ENCODE measurements at places on chromosomes 3 and 15.

- no peak for DNase-seq
Measured at GRCh38 chr15:27268923-27269322, 297.9 kb downstream of the GABRG3 start.

DNA sequence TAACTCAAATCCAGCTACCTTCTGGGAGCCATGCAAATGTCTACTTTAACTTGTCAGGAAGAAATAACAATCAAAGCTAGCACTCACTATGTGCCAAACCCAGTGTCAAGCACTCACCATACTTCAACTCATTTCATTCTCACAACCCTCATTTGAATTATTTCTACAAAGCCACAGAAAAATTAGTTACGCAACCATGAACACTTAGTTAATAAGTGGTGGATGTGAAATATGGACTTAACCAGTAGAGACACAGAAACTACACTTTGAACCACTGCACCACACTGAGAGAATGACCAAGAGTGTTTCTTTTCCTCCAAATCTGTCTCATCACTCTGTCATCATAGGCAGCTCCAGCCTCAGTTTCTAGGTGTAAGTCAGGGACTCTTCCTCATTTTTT is 91.0 kb upstream of the MBNL1 start:
- DNase-seq, result no peak

DNA sequence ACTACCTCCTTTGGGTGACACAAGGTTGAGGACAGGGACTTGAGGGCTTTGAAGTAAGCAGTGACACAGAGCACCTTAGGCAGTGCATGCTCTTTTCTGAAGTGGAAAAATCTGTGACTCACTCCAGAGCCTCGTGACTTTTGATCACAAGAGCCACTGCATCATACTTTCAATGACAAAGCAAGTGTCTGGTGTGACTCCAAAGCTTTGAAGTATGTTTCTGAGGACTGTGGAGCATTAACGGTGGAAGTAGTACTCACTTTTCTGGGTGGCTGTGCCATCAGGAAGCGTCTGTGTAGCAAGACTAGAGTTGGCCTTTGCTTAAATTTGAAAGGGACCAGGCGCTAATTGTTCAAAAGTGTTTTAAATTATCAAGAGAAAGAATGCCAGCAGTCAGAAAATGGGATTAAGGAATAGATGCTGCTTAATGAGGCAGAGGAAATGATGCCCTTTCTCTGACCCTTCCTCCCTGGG is 210.7 kb upstream of the TRIM42 start:
- no peak for DNase-seq

DNA sequence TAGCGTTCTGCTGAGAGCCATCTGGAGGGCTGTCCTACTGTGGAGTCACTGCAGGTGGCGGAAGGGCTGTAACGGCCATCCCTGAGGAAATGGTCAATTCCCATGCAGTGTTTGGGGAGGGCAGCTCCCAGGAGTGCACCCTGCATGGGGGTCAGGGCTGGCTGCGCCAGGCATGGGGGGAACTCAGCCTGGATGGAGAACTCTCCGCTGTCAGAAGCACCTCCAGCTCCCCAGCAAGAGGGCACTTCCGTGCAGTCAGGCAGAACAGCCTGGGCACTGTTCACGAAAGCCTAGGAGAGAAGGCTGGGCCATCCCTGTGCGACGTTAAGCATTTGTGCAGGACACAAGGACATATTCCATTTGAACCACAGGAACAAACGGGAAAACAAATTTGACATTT is 105.2 kb downstream of the LRIG1 start:
- no peak for DNase-seq

DNA sequence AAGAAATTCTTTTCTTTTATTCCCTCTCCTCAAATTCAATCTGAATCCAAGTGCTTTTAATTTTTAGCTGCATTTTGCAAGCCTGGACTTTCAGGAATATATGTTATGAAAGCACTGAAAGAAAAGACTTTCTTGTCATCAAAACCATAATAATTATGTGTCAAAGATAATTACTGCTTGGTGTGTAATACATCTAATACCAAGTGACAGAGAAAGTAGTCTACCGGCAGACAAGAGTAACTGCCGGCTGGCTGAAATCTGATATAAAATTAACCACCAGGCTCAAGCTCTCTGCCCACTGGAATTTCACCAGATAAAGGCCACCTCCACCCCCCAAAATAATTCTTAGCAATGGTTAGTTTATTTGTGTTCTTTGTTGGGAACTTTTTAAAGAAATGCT is 220.9 kb upstream of the CDIN1 start:
- no peak for DNase-seq

GRCh38 chr3:149174901-149175300 is 45.5 kb downstream of the HPS3 start:
- no peak for DNase-seq

DNA sequence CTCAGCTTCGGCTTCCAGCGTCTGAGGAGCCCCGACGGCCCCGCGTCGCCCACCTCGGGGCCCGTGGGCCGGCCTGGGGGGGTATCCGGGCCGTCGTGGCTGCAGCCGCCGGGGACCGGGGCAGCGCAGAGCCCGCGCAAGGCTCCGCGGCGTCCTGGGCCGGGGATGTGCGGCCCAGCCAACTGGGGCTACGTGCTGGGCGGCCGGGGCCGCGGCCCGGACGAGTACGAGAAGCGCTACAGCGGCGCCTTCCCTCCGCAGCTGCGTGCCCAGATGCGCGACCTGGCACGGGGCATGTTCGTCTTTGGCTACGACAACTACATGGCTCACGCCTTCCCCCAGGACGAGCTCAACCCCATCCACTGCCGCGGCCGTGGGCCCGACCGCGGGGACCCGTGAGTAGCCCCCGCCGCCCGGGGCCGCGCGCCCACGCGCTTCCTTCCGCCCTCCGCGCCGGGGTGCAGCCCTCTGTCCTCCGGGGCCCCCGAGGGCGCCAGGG is 462 bp downstream of the EDEM1 start:
- DNase-seq, result no peak

DNA sequence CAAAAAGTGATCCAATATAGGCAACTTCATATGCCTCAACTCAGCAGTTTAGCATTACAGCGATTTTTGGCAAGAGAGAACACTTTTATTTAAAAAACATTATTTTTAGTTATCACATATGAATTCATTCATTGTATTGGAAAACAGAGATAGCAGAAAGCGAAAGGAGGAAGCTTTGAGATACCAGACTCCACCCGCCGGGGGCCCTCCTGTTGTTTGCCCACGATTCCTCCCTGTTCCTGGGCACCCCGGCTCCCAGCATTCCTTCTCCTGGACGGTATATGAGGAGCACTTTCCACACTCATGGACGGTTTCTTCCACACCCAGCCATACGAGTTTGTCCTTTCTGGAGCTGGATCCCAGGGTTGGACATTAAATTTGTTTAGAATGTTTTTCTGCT is 18.2 kb downstream of the APBA2 start:
- no peak for DNase-seq

- no peak for DNase-seq
Measured at GRCh38 chr3:188003188-188004171, 150.5 kb upstream of the LPP start.

DNA sequence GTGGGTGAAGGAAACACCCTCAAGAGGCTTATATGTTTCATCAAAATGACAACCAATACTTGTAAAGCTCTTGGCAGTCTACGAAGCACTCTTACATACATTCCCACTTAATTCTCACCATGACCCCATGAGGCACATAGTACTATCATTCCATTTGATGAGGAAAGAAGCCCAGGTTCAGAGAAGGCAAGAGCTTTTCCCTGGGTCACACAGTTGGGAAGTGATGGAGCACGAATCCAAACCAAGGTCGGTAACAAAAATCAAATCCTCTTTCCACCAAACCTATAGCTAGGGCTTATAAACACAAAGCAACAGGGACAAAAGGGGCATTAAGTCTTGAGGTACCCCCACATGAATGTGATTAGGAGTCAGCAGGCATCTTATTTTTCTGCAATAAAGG is 187.1 kb downstream of the UACA start:
- no peak for DNase-seq

GRCh38 chr15:66096688-66097058 is 156.9 kb downstream of the MEGF11 start:
- DNase-seq, result no peak

DNA sequence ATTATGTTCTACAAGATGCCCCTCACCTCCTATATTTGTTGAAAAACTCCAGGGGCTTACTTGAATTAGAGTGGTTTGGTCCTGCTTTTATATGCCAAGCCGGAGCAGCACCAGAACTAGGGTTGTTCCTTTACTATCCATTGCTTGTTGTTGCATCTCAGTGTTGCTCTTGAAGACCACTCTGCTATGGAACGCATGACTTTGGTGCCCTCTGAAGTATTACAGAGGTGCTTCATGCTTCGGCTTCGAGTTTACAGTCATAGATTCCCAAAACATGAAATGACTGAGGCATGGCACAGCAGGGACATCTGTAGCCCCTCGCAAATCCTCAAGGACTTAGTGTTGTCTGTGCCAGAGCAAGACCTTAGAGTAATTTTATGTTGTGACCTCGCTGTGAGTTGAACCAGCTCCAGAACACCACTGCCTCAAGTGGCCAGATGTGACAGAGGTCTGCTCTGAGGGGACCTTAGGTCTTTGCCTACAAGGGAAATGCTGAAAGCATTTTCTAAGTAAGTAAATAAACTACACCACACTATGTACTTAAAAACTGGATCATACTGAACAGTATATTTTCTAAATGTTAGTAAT is 67.2 kb upstream of the SIAH2 start:
- no peak for DNase-seq

DNA sequence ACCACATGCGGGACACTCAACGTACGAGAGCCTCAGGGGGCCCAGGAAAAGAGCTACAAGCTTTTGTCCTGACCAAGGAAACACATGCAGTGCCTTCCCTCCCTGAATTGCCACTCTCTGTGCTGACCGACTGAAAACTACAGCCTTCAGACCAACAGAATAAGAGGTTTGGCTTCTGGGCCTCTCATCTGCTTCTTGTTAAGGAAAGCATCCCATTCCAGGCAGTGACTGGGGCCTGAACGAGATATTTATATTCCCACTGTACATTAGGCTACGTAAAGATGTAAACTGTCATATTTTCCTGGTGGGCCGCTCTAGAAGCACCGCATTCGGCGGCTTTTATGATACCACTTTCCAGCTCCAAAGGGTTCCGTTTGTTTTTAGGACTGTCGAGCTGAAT is 208.9 kb upstream of the TPM1 start:
- DNase-seq, result no peak

- DNase-seq, result peak; percentile 15
Measured at GRCh38 chr3:52769786-52770455, 819 bp downstream of the NEK4 start.

- no peak for DNase-seq
Measured at GRCh38 chr3:126996905-126997304, 14.0 kb downstream of the PLXNA1 start.

- DNase-seq, result no peak
Measured at GRCh38 chr15:51494411-51495314, 127.9 kb downstream of the DMXL2 start.

- DNase-seq, result no peak
Measured at GRCh38 chr15:81011593-81011992, 10.9 kb downstream of the TLNRD1 start.

GRCh38 chr15:31461375-31461774 is 134.7 kb downstream of the KLF13 start:
- DNase-seq, result no peak

- no peak for DNase-seq
Measured at GRCh38 chr3:171055336-171056178, 29.0 kb upstream of the SLC2A2 start.

GRCh38 chr3:181719991-181720680 is 8.4 kb downstream of the SOX2 start:
- DNase-seq, result no peak

- DNase-seq, result no peak
Measured at GRCh38 chr3:10770547-10770946, 45.5 kb upstream of the SLC6A11 start.

GRCh38 chr3:44000586-44000985 is 241.1 kb upstream of the TOPAZ1 start:
- DNase-seq, result peak; percentile 45

- DNase-seq, result no peak
Measured at GRCh38 chr3:166071-166470, 30.5 kb upstream of the CHL1 start.

GRCh38 chr3:67291287-67292252 is 293.5 kb downstream of the KBTBD8 start:
- DNase-seq, result no peak

DNA sequence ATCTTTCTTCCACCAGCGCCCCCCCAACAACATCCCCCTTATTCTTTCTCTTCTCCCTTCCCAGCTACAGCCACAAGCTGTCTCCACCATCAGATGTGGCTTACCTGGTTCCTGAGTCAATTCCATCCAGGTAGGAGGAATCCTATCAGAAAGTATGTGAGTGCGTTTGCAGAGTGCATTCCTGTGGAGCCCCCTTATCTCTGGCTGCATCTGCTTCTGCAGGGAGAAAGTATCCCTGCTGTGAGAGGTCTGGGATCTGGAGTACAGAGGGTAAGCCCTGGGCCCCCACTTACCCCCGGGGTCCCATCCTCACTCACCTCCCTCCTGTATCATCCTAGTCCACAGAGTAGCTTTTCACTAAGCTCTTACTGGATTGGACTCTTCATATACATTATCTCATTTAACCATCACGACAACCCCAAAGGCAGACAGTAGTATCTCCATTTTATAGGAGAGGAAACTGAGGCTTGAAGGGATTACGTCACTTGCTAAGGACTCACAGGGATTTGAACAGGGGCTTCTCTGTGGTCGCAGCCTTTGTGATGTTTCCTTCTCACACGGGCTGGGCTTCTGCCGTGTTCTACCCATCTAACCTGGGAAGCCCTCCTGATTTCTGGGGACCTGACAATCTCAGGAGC is 22.2 kb upstream of the MAGEF1 start:
- DNase-seq, result no peak

DNA sequence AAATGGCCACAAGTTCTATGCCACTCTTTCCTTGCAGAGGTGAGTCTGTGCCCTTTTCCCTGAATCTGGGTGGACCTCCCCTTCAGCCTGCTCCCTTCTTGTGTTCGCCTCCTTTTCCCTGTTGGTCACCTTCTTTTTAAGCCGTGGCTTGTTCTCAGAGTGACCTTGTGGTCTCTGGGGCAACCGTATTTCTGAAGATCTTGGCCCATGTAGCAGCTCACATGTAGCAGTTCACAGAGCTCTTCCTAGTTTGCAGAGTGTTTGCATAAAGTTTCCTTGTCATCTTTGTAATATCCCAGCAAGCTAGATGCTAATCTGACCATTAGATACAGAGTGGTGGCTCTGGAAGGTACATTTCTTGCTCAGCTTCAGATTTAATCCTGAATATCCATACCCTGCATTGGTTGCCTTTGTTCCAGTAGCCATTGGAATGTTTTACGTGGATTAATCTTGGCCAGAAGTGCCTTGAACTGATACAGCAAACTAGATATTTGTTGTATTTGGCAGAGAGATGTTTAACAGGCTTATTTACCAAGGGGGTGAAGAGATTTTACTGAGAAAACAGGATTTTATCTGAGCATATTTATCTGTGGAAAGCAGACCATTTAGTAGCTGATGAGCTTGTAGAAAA is 40.7 kb upstream of the BSN start:
- DNase-seq, result no peak

Measured in foreskin keratinocyte (primary cell).